Transverse colon (tissue), 4 donors: ENCODE measurements at places on chromosomes 3 and 15.

DNA sequence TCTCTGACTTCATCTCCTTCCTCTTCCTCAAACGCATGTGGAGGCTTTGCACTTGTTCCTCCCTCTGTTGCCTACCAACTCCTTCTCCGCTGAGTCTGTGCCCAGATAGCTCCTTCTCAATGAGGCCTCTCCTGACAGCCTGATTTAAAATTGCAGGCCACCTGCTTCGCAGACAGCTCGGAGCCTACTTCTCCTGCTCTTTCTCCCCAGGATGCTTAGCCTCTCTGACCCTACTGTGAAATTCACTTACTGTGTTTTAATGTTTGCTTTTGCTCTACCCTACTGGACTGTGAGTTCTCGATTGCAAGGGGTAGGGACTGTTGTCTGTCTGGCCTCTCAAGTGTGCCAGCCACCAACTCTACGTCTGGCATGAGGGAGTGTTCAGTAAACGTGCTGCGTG lies 83.4 kb downstream of the EEFSEC start:
- no peak for DNase-seq

- no peak for DNase-seq
Observed at GRCh38 chr3:49349348-49350114, 8.6 kb downstream of the GPX1 start.

DNA sequence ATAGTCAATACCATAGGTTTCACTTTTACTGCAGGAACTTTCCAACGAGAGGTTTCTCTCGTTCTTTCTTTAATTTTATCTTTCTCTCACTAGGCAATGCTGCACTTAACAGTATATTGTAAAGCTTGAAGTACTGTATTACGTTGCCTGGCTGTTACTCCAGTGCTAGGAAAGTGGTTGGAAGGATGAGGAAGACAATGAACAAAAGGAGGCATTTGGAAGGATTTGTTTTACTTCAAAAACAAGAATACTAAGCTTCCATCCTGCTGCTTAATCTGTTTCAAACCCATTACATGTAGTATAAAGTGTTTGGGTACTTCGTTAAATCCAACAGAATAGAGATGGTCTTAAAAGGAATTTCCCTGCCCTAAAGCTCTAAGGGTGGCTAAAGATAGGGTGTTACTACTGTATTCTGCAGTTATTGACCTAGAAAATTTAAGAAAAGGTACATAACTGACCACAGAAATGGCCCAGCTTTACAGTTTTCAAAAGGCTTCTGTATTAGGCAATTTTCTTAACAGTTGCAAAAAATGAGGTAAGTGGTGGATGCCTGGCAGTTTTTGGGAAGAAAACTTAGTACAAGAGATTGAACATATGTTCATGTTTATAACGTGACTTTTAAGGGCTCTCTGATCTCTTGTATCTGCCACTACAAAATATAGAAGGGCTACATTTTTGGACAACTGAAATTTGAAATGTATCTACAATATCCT lies 785 bp upstream of the IFT57 start:
- DNase-seq, result no peak

DNA sequence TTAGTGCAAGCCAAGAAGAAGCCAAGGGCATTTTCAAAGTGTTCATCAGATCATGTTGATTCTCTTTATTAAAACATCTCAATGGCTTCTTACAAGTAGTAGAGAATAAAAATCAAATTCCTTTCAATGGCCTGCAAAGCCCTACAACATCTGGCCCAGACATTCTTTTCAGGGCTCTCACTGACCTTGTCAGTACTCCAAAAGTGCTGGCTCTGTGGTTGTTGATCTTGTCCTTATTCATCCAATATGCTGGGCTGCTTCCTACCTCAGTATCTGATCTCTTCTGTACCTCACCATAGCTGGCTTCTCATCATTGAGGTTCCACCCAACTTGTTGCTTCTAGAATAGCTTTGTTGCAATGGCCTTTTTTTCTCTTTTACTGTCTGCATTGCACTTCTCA lies 74.0 kb upstream of the SAMMSON start:
- no peak for DNase-seq

- no peak for DNase-seq
Observed at GRCh38 chr3:16801698-16802097, 83.1 kb upstream of the PLCL2 start.

- DNase-seq, result peak; percentile 48
Observed at GRCh38 chr15:32872621-32873283, 154.9 kb downstream of the GREM1 start.
